ENCODE measurements at places on chromosomes 4 and X.
A peak's percentile ranks its signal among the peaks of the same experiment; 100 is the strongest.

- no peak overlapping the region for H3K4me3 ChIP-seq
- H3K36me3 ChIP-seq, result no peaks in the 10 kb centered on the region
- no peaks in the 10 kb centered on the region for H3K4me1 ChIP-seq
- H3K27ac ChIP-seq, result no peak overlapping the region
- no peaks in the 10 kb centered on the region for H3K27me3 ChIP-seq
Measured at GRCh38 chr4:133190098-133190497, 41.0 kb downstream of the PCDH10 start.

- no peaks in the 10 kb centered on the region for H3K4me1 ChIP-seq
- H3K27me3 ChIP-seq, result no peaks in the 10 kb centered on the region
- H3K4me3 ChIP-seq, result no peak overlapping the region
- H3K36me3 ChIP-seq, result no peaks in the 10 kb centered on the region
- no peak for DNase-seq
Measured at GRCh38 chr4:43732829-43733426, 715.7 kb downstream of the KCTD8 start.

- no peak overlapping the region for H3K4me3 ChIP-seq
- no peaks in the 10 kb centered on the region for H3K36me3 ChIP-seq
- DNase-seq, result no peak
- peaks cover 11% of the 10 kb centered on the region for H3K27me3 ChIP-seq
- no peak overlapping the region for H3K27ac ChIP-seq
Measured at GRCh38 chr4:10590896-10591295, 93.7 kb downstream of the CLNK start.

- H3K4me3 ChIP-seq, result no peak overlapping the region
- no peak for DNase-seq
- no peaks in the 10 kb centered on the region for H3K4me1 ChIP-seq
- H3K27me3 ChIP-seq, result no peaks in the 10 kb centered on the region
Measured at GRCh38 chr4:146522869-146523205, 1.1 kb upstream of the SLC10A7 start.

DNA sequence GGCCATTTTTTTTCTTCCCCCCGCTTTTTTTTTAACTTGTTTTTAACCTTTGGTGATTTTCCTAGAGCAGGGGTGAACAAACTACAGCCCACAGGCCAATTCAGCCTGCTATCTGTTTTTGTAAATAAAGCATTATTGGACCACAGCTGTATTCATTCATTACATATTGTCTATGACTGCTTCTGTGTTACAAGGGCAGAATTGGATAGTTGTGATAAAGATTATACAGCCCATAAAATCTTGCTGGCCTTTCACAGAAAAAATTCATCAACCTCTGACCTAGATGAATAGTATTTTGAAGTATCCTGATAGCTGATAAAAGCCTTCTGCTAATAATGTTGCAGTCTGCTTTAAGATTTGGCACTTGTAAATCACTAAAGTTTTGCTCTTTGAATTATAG is 63.4 kb downstream of the SMAD1 start:
- peak overlapping the region; percentile 80 for H3K27ac ChIP-seq
- H3K4me1 ChIP-seq, result peaks cover 18% of the 10 kb centered on the region
- no peak for DNase-seq
- H3K27me3 ChIP-seq, result no peaks in the 10 kb centered on the region

DNA sequence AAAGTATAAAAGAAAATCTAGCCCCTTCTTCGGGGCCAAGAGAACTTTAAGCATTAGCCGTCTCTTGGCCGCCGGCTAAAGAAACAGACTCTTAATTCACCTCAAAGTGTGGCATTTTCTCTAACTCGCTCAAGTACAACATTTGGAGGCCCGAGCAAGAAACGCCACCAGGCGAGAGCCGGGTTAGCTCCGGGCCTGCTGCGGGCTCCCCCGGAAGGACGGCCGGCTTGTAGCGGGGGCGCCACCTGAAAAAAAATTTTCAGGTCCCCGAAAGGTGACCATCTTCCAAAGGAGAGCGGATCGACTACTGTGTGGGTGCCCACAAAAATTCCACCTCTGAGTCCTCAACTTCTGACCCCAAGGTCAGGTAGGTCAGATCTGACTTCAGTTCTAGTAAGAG is 156.0 kb downstream of the DEFB131A start:
- H3K27ac ChIP-seq, result no peak overlapping the region
- H3K27me3 ChIP-seq, result no peaks in the 10 kb centered on the region
- H3K36me3 ChIP-seq, result peaks cover 5% of the 10 kb centered on the region
- no peak overlapping the region for H3K4me3 ChIP-seq
- H3K4me1 ChIP-seq, result no peaks in the 10 kb centered on the region

GRCh38 chrX:40530509-40530908 is 50.3 kb upstream of the ATP6AP2 start:
- H3K4me3 ChIP-seq, result no peak overlapping the region
- no peaks in the 10 kb centered on the region for H3K4me1 ChIP-seq
- no peak for DNase-seq

DNA sequence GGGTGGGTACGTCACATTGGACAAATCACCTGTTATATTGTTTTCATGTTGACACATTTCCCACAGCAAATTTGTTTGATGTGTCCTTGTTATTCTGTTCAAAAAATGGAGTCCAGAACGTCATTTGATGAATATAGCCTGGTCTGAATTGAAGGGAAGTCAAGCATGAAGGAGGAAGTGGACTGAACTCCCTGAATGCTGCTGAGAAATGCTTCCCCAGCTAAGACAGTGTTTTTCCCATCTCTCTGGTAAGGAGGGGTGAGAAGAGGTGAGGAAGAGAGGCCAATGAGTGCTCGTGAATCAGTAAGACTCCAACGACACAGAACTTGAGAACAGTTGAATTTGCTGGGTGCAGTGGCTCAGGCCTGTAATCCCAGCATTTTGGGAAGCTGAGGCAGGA is 127.4 kb downstream of the RBM47 start:
- H3K4me1 ChIP-seq, result peaks cover 20% of the 10 kb centered on the region
- peak overlapping the region; percentile 73 for H3K27ac ChIP-seq
- DNase-seq, result no peak

DNA sequence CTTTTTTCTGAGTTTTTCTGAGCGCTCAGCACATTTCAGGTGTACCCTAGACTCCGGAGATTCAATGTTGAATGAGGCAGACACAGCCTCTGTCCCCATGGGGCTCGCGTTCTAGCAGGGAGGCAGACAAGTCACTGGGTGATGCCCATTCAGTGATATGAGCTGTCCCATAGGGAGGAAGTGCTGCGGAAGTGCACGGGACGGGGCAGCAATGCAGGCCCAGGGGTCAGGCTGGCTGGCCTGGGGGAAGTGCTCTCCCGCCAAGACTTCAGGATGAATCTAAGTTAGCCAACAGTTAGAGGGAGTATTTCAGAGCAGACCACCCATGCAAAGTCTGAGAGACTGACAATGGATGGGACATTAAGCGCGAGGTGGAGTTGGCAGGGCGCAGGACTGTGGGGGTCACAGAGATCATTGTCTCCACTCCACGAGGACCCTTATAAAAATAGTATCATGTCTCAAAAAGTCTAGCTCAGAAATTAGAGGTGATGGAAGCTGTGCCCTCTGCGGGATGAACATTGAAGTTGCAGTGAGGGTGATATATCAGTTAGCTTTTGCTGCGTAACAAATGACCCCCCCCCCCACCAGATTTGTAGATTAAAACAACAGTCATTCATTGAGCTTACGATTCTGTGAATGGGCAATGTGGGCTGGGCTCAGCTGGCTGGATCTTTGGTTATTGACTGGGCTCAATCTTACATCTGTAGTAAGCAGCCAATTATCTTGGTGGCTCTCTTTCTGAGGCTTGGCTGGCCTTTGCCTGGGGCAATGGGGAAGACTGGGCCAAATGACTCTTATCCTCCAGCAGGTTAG is 16.4 kb downstream of the PSAPL1 start:
- H3K4me3 ChIP-seq, result no peak overlapping the region
- peaks cover 7% of the 10 kb centered on the region for H3K4me1 ChIP-seq
- no peak for DNase-seq
- no peak overlapping the region for H3K27ac ChIP-seq

DNA sequence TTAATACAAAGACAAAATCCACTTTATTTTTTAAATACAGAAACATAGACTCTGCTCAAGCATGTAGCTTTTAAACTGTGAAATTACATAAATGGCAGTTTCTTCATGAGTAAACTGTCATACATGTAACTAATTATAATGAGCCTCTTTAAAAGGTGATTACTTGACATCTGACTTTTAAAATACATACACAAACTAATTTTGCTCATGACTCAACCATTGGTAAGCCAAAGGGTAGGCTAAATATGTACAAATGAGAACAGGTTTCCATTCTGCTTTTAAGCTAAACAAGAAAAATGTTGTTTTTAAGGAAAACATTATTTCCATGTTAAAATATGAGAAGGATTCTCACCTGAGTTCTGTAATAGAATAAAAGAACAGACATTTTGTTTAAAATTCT is 27.9 kb downstream of the CAMK2D start:
- no peak overlapping the region for H3K27ac ChIP-seq
- H3K4me1 ChIP-seq, result no peaks in the 10 kb centered on the region
- H3K4me3 ChIP-seq, result no peak overlapping the region
- no peaks in the 10 kb centered on the region for H3K36me3 ChIP-seq

Data from Calu3 (cell line).